ENCODE measurements at places on chromosomes 11 and 22. TPM values are rescaled to one million over a fixed set of nuclear protein-coding genes. Genes with fewer than 3 reads are reported as not detected.

TH gene
- not detected for total RNA-seq

HOATZ gene
- not detected for total RNA-seq

RASSF10 gene
- total RNA-seq: not detected

FAT3 gene
- total RNA-seq: not detected

TBRG1 gene
- 35.1 TPM for total RNA-seq

IGSF22 gene
- total RNA-seq: 0.81 TPM

MMP8 gene
- not detected for total RNA-seq

CATSPER1 gene
- 0.76 TPM for total RNA-seq

SYT7 gene
- total RNA-seq: 0.32 TPM

SYCE3 gene
- not detected for total RNA-seq

FAM118A gene
- 38.6 TPM for total RNA-seq

MOV10L1 gene
- not detected for total RNA-seq

CABP7 gene
- not detected for total RNA-seq

SLC22A8 gene
- not detected for total RNA-seq

MYBPC3 gene
- not detected for total RNA-seq

OR52A1 gene
- not detected for total RNA-seq

SLC7A4 gene
- not detected for total RNA-seq

MMP13 gene
- total RNA-seq: not detected

FZD4 gene
- not detected for total RNA-seq

OR52I1 gene
- total RNA-seq: not detected

HTR3A gene
- total RNA-seq: not detected

SYT13 gene
- not detected for total RNA-seq

KLHDC7B gene
- 5.5 TPM for total RNA-seq

All from activated T-helper 1 cell treated with anti-CD3 and anti-CD28 coated beads, Interleukin-12 subunit alpha, Interleukin-12 subunit beta, Interleukin-2, Interleukin-4 antibody, amounts not matched to agents 30 ng/mL and 10 ng/mL and 1 ng/mL, durations not matched to agents 14 hours and 24 hours and 36 hours (primary cell).